ENCODE measurements at places on chromosomes 1 and 21. TPM values are rescaled to one million over a fixed set of nuclear protein-coding genes. Genes with fewer than 3 reads are reported as not detected.

The TMEM82 gene
- total RNA-seq = 0.21 TPM

The DYNLT4 gene
- not detected for total RNA-seq

The OR2AJ1 gene
- total RNA-seq = not detected

The CAMK1G gene
- 1.0 TPM for total RNA-seq

The CCDC30 gene
- total RNA-seq = 1.8 TPM

The SELE gene
- not detected for total RNA-seq

The CFHR1 gene
- not detected for total RNA-seq

GRCh38 chr1:80542231-80542630, 1258.5 kb upstream of the ADGRL2 start:
- H3K27me3 ChIP-seq = no peaks in the 10 kb centered on the region
- H3K27ac ChIP-seq = no peak overlapping the region
- no peak for DNase-seq

- H3K27me3 ChIP-seq = no peaks in the 10 kb centered on the region
- H3K36me3 ChIP-seq = no peaks in the 10 kb centered on the region
- no peak overlapping the region for H3K27ac ChIP-seq
Observed at GRCh38 chr1:200153277-200154055, 126.0 kb downstream of the NR5A2 start.

GRCh38 chr1:181002582-181003172, 20.0 kb downstream of the STX6 start:
- peaks cover 3% of the 10 kb centered on the region for H3K36me3 ChIP-seq
- no peak for DNase-seq

GRCh38 chr21:35222021-35222420, 172.9 kb upstream of the RUNX1 start:
- no peaks in the 10 kb centered on the region for H3K27me3 ChIP-seq
- H3K36me3 ChIP-seq = no peaks in the 10 kb centered on the region
- no peak overlapping the region for H3K4me3 ChIP-seq
- H3K4me1 ChIP-seq = peaks cover 2% of the 10 kb centered on the region
- DNase-seq = no peak

DNA sequence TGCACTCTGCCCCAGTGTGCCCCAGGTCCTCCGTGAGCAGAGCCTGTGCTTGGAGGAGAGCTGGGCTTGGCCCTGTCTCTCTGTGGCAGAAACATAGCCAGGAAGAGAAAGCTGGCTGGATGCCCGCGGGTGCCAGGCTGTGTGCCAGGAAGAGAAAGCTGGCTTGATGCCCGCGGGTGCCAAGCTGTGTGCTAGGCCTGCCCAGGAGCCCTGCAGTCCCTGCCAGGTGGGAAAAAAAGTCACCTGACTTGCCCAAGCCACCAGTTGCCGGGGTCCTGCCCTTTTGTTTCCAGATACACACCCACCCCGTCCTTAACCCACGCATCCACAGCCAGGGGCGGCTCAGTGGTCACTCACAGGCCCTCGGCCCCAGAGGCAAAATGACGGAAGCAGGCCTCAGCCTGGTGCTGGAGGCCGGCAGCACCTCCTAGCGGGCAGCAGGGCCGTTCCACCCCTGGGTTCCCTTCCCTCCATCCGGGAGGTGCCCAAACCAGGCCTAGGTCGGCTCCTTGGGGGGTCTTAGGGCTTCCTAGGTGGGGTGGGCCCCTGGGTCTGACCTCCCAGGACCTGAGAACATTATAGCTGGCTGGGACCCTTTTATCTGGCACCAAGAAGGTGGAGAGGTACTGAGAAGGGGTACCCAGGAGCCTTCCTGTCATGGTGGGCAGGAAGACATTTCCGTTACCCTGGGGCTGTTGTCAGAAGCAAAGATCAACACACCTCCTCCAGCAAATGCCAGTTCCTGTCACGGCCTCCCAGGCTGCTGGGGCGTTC, 9.1 kb downstream of the ITGB2 start:
- H3K27me3 ChIP-seq = no peaks in the 10 kb centered on the region
- H3K4me1 ChIP-seq = no peaks in the 10 kb centered on the region
- no peak overlapping the region for H3K4me3 ChIP-seq
- DNase-seq = no peak
- H3K27ac ChIP-seq = no peak overlapping the region
- H3K36me3 ChIP-seq = no peaks in the 10 kb centered on the region

DNA sequence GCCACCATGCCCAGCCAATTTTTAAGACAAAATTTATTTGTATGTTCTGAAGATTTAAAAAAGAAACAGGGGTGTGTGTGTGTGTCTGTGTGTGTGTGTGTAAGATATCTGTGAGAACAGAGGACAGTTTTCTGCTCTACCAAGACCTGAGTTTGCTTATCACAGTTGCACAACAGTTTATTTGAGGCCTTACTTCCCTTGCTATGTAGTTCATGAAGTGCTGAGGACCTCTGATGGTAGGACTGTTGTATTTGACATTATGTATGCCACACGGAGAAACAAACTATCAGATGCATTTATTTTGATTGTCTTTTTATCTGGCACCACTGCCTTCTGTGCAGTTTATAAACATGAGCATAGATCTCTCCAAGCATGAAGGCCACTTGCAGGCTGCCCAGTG, 355.2 kb downstream of the PBX1 start:
- no peak for DNase-seq
- no peaks in the 10 kb centered on the region for H3K36me3 ChIP-seq
- no peaks in the 10 kb centered on the region for H3K27me3 ChIP-seq

DNA sequence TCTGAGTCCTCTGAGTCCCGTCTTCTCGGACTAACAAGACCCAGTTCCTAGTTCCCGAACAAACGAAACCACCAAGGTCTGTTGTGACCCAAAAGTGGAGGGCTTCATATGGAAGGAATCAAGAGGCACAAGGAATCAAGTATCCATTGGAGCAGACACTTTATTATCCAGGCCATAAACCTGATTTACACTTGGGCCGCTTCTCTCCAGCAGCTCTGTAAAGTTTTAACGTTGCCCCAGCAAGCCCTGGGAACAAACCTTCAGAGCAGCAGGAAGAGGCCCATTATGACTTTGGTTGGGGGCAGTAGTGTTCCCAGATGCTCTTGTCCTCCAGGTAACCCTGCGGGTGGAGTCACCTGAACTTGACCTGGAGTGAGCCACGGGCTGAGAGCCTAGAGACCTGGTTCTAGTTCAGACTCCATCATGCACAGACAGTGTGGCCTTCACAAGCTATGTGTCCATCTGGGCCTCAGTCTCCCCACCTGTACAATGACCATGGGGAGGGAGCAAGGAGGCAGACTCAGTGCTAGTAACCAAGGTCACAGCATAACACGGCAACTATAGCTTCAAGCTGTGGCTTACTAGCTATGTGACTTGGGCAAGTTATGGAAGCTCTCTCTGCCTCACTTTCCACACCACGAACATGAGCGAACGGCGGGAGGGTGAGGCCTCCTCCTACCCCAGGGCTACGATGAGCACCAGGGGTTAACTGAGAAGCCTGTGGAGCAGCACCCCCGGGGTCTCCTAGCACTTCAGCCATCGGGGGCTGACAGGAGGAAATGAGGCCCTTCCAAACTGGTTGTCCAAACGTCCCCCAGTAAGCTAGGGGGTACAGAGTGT, 95.7 kb downstream of the GLIS1 start:
- no peaks in the 10 kb centered on the region for H3K27me3 ChIP-seq
- DNase-seq = no peak
- H3K4me3 ChIP-seq = no peak overlapping the region
- H3K4me1 ChIP-seq = no peaks in the 10 kb centered on the region
- H3K27ac ChIP-seq = no peak overlapping the region

- no peak overlapping the region for H3K27ac ChIP-seq
- H3K4me1 ChIP-seq = peaks cover 19% of the 10 kb centered on the region
- no peaks in the 10 kb centered on the region for H3K36me3 ChIP-seq
Observed at GRCh38 chr1:31758823-31759222, 5.3 kb downstream of the ADGRB2 start.

DNA sequence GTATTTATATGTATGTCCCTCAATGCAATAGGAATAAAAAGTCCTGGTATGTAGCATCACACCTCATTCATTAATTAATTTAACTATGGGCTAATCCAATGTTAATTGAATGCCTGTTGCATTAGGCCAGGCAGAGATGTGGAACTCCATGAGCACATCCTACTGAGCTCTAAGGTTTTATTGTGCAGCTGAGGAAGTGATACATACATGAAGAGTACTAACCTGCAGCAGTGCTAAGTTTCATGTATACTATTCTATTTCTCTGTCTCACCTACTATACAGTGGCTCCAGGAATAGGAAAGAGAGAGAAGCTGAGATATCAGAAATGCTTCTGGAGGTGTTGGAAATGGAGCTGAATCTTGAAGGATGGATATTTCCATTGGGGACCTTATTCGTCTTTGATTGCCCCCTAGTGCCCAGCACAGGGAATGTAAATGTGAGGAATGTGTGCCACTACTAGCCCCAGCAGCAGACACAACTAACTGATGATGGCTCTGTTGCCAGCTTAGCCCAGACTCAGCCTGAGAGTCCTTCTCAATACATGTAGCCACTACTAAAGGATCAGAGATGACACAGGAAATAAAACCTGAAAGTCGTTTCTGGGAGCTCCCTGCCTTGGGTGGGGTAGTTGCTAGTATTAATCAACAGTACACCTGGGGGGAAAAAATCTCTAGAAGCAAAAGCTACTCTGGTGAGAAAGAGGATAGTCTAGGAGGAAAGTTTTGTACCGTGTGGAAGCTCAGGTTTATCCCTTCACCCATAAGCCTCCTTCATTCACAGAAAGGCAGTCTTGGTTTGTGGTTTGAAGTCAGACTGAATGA, 173.3 kb upstream of the FOXD3 start:
- no peaks in the 10 kb centered on the region for H3K36me3 ChIP-seq
- DNase-seq = peak; percentile 60
- H3K4me1 ChIP-seq = peaks cover 3% of the 10 kb centered on the region
- no peaks in the 10 kb centered on the region for H3K27me3 ChIP-seq

DNA sequence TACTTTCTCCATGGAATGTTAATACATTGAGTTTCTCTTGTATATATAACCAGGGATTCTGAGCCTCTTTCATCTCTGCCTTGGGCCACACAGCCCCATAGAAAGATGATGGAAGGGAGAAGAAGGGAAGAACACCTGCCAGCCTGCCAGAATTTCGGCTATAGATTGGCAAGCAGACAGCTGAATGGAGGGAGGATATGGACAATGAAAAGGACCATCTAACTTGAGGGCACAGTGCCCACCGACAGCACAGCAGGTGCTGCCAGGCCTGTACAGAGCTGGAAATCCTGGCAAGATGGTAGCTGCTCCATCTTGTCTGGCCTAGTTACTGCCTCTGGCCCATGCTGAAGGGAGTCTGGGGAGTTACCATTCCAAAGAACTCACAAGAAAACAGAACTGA, 244.3 kb downstream of the FGGY start:
- no peaks in the 10 kb centered on the region for H3K27me3 ChIP-seq
- H3K36me3 ChIP-seq = no peaks in the 10 kb centered on the region
- no peak overlapping the region for H3K27ac ChIP-seq
- no peaks in the 10 kb centered on the region for H3K4me1 ChIP-seq

- H3K27ac ChIP-seq = no peak overlapping the region
- no peak overlapping the region for H3K4me3 ChIP-seq
- no peaks in the 10 kb centered on the region for H3K27me3 ChIP-seq
- H3K4me1 ChIP-seq = no peaks in the 10 kb centered on the region
Observed at GRCh38 chr21:41868062-41868710, 11.0 kb downstream of the PRDM15 start.

- H3K36me3 ChIP-seq = no peaks in the 10 kb centered on the region
- H3K4me1 ChIP-seq = peaks cover 2% of the 10 kb centered on the region
- no peak for DNase-seq
- no peak overlapping the region for H3K4me3 ChIP-seq
- H3K27ac ChIP-seq = 0 out of 2 replicates have a peak overlapping the region, but pooled peaks have one; percentile 1
Observed at GRCh38 chr1:8517661-8518489, 200.0 kb downstream of the SLC45A1 start.

DNA sequence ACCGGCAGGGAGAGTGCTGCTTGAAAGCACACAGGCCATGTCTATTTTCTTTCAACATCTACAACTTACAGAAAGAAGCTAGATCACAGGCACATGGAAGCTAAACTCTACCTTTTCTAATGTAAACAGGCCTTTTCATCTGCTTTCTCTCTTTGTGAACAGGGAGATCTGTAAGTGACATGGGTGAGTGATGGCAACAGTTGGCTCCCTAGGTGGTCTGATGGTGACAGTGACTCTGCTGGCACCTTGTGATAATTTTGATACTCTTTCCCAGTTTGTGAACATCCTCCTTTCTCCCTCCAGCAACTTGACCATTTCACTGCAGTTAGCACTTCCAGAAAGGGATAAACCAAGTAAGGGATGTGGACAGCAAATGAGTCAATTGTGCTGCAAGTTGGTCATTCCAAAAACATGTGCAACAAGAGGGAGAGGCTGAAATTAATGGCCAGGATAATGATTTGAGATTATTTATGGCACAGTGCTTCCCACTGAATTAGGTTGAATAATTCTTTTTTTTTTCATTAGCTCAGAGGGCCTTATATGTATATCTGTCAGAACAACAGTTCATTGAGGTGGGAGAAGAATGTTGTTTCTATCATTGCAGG, 89.5 kb downstream of the XCL2 start:
- H3K36me3 ChIP-seq = no peaks in the 10 kb centered on the region
- no peak overlapping the region for H3K4me3 ChIP-seq
- DNase-seq = no peak
- H3K27ac ChIP-seq = no peak overlapping the region
- no peaks in the 10 kb centered on the region for H3K27me3 ChIP-seq
- no peaks in the 10 kb centered on the region for H3K4me1 ChIP-seq

Data from H1 (cell line).